Stimulated activated memory B cell treated with anti-CD40 and anti-IgM and Interleukin-4, amounts not matched to agents 10 μg/mL and 1 μg/mL and 100 μg/mL, for 72 hours (primary cell): ENCODE measurements at places on chromosomes 16 and 17.

GRCh38 chr17:66910651-66911285 lies 53.7 kb upstream of the CACNG4 start:
- ATAC-seq = peak; percentile 13

DNA sequence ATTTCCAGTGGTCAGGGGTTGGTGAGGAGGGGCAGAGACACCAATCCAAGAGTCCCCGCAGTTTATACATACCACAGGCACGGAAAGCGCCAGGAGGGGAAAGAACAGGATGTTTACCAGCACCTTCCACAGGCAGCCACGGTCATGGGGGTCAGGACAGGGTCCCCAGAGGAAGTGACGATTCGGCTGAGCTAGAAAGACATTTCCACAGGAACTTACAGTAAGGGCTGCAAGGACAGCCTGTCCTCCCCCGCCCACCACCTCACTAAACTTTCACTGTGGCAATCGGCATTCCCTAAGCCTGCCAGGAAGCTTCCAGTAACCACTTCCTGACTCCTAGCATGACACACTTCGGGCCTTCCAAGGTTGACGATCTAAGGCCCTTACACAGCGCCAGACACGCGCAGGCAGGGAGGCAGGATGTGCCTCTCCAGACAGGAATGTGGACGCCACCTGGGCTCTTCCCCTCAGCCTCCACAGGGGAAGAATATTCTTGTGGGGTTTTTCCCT lies 1.2 kb upstream of the MT2A start:
- ATAC-seq = no peak

DNA sequence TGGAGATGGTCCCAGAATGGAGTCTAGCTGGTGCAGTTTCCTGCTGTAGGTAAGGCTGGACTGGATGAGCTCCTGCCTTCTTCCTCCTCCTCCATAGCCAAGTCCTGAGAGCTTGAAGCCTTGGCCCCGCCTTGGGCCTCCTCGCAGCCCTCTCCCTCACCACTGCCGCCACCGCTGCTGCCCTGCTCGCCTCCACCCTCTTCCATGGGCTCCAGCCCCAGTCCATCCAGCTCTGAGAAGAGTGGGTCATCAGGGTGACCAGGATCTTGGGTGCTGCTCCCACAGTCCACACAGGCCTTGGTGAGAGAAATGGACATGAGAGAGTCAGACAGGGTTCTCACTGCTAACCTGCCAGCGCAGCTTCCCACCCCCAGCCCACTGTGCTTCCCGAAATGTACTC lies 11.2 kb downstream of the PER1 start:
- no peak for ATAC-seq

- peak; percentile 59 for ATAC-seq
These were observed 333 bp upstream of the NOG start for GRCh38 chr17:56593086-56593645.

GRCh38 chr16:79735271-79735670 lies 134.7 kb upstream of the MAF start:
- ATAC-seq = no peak

- ATAC-seq = no peak
These were observed 22.5 kb downstream of the SPG7 start for GRCh38 chr16:89530401-89531381.

DNA sequence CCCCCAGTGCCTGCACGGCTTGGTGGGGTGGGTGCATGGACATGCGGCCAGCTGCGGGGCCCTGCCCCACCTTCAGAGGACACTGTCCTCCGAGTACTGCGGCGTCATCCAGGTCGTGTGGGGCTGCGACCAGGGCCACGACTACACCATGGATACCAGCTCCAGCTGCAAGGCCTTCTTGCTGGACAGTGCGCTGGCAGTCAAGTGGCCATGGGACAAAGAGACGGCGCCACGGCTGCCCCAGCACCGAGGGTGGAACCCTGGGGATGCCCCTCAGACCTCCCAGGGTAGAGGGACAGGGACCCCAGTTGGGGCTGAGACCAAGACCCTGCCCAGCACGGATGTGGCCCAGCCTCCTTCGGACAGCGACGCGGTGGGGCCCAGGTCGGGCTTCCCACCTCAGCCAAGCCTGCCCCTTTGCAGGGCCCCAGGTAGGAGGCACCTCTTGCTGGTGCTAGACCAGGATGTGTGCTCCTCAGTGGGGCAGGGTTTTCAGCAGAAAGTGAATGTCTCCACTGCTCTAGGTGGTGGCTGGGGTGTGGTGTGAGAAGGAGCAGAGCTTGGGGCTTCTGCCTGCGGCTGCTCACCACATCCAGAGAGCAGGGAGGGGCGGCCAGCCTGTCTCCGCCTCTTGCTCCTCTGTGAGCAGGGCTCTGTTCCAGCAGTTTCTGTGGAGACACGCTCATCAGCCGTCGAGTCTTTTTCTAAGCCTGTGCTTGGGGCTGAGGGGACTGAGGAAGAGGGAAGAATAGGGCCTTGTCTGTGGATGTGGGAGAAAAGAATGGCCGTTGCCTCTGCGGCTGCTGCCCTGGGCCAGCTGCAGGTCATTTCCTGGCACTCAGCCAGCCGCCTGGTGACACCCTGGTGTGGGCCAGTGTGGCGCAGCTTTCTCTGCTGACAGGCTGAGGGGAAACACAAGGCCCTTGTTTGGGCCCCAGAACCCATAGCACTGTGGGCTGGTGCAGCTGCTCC lies 2.2 kb downstream of the ZNF276 start:
- no peak for ATAC-seq
